GM04504 (cell line): ENCODE measurements at places on chromosomes 2 and 18.

DNA sequence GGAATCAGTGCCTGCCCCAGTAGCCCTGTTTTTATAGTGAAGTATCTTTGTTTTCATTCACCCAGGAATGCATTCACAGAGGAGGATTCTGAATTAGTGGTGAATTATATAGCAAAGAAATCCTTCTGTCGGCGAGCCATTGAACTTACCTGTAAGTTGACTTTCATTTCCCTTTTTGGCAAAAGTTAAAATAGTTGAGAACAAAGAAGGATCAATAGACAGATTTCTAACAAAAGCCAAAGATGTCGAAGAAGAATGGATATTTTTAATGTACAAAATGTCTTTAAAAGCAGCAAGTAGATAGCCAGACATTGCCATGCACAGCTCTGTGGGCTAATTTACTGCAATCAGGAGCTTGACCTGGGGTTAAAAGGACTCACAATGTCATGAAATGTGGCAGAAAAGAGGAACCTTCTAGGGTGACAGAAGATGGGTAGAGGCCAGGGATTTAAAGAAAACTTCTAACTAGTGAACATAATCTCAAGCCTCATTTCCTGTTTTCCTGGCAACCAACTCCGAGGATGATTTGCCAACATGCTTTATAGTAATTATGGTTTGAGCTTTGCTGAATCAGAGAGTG, 53.8 kb upstream of the TMEM87B start:
- no peak for DNase-seq

DNA sequence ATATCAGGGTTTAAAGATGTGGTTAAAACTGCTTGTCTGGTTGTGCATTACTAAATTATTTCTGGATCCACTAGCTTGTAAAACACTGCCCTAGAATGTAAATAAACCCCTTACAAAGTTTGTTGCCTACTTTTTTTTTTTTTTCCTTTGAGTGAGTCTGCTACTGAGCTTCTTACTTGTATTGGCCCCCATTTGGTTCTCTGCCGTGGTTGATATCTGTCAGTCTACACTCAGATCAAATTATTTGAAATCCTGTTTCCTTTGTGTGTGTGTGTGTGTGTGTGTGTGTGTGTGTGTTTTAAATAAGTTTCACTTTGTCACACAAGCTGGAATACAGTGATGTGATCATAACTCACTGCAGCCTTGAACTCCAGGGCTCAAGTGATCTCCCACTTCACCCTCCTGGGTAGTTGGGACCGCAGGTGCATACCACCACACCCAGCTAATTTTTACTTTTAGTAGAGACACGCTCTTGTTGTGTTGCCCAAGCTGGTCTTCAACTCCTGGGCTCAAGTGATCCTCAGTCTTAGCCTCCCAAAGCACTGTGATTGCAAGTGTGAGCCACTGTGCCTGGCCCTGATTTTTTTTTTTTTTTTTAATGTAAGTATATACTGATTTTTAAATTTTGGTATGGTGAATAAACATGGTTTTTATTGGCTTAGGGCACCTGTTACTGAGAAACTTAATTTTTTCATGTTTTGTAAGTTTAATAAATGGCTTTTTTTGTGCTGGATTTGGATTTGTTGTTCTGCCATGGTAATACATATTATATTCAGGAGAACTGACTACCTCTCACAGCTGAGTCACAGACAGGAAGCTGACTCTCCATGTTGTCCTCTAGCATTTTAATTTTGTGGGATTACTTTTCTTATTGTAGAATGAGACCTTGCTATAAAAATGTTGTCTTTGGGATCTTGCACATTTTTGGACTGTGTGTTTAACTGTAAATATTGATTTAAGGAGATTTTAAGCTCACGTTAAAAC, 48.5 kb downstream of the MAP4K4 start:
- peak; percentile 47 for DNase-seq

- DNase-seq, result peak; percentile 35
Observed at GRCh38 chr2:1972422-1972821, 228.1 kb upstream of the PXDN start.

GRCh38 chr18:79445696-79446561, 50.2 kb downstream of the NFATC1 start:
- no peak for DNase-seq

GRCh38 chr2:53865264-53865663, 5.5 kb upstream of the GPR75 start:
- peak; percentile 17 for DNase-seq

GRCh38 chr18:36132756-36133155, 3.1 kb downstream of the ELP2 start:
- DNase-seq, result no peak
